Activated T-helper 17 cell treated with anti-CD3 and anti-CD28 coated beads, Interleukin-2, amount 50 U/mL, for 72 hours (primary cell): ENCODE measurements at places on chromosomes 7 and 10.

DNA sequence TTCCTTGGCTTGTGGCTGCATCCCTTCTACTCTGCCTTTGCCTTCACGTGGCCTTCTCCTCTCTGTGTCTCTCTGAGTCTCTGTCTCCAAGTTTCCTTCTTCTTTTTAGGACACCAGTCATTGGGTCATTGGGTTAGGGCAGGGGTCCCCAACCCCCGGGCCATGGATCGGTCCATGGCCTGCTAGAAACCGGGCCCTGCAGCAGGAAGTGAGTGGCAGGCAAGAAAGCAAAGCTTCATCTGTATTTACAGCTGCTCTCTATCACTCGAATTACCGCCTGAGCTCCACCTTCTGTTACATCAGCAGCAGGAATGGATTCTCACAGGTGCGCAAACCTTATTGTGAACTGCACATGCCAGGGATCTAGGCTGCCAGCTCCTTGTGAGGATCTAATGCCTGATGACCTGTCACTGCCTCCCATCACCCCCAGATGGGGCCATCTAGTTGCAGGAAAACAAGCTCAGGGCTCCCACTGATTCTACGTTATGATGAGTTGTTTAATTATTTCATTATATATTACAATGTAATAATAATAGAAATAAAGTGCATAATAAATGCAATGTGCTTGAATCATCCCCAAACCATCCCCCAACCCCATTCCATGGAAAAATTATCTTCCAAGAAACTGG lies 47.9 kb upstream of the DOCK1 start:
- ATAC-seq = no peak

DNA sequence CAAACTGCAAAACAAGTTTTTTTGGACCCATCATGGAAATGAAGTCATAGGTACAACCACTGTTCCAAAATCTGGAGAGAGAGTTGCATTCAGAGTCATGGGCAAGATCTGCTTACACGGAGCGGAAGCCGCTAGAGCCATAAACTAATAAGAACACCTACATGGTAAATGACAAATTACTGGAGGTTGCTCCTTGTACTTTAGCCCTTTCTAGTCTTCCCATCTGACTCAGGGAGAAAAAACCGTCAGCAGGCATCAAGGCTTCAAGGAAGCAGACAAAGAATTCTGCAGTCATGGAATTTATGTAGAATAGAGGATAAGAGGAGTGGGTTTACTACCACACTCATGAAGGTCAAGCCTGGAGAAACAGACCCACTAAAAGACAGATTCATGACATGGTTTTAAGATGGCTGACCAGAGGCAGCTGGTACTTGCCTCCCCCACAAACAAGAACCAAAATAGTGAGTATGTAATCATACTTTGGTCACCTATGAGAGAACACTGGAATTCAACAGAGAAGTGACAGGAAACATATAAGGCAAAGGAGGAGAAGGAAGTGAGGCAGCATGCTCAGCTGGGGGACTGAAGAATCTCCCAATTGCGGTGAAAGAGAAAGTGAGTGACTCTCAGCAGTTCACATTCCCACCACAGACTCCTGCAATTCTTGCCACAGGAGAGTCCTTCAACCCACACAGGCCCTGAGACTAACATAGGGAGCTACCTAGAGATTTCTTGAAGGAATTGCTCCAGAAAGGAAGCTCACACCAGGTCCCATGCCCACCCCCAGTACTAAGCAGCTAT lies 42.4 kb upstream of the ASAH2 start:
- ATAC-seq = no peak

- no peak for ATAC-seq
Observed at GRCh38 chr10:106577266-106577665, 587.2 kb downstream of the SORCS1 start.

DNA sequence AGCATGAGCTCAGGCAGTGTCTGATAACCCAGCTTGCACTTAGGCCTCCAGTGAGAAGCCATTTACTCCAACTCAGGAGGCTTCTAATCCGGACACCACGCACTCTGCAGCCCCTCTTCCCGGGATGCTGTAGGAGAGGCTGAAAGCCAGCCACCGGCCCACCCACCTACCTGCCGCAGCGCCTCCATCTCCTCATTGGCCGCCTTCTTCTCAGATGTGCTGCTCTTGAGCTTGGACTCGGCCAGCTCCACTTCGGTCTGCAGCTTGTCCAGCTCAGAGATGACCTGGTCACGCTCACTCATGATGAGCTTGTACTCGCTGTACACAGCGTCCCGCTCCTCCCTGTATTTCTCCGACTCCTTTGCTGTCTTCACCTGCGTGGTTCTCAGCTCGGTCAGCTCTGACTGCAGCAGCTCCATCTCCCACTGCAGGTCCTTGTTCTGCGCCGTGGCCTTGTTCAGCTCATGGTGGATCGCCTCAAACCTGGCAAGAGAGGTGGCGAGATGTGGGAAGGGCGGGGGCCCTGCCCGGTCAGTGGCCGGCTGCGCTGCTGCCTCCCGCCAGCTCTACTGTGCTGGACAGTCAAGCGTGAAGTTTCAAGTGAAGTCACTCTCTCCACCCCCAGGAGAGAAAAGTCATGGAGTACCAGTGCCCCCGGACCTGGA lies 84.7 kb downstream of the DLG5 start:
- no peak for ATAC-seq
